RPMI7951 (cell line): ENCODE measurements at places on chromosomes 1 and 21.

GRCh38 chr1:1038694-1039093 lies 18.8 kb downstream of the AGRN start:
- no peak for DNase-seq

DNA sequence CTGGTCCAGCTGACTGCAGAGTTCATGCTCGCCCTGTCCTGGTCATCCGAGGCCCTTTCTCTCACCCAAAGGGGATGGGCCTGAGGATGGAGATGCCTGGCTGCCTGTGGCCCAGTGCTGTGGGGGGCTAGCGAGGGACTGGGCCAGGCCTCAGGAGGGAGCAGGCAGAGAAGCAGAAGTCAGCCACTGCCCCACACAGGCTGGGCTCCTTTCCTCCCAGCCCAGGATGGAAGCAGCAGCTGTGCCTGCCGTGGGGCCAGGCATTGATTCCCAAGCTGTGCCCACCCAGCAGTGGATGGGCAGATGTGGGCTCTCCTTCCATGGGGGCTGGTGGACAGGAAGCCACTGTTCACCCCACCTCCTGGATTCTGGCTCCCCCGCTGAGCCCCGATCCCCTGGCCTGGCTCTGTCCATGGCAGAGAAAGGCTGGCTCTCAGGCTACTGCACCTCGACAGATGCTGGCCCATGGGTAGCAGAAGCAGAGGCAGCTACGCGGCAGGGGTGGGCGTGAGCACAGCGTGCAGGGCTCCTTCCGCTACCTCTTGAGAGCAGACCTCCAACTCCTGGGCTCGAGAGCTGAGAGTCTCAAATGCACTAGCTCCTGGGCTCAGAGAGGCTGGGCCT lies 24.6 kb downstream of the RUNX3 start:
- no peak for DNase-seq

GRCh38 chr1:202976633-202977032 lies 9.6 kb upstream of the CYB5R1 start:
- DNase-seq, result no peak

DNA sequence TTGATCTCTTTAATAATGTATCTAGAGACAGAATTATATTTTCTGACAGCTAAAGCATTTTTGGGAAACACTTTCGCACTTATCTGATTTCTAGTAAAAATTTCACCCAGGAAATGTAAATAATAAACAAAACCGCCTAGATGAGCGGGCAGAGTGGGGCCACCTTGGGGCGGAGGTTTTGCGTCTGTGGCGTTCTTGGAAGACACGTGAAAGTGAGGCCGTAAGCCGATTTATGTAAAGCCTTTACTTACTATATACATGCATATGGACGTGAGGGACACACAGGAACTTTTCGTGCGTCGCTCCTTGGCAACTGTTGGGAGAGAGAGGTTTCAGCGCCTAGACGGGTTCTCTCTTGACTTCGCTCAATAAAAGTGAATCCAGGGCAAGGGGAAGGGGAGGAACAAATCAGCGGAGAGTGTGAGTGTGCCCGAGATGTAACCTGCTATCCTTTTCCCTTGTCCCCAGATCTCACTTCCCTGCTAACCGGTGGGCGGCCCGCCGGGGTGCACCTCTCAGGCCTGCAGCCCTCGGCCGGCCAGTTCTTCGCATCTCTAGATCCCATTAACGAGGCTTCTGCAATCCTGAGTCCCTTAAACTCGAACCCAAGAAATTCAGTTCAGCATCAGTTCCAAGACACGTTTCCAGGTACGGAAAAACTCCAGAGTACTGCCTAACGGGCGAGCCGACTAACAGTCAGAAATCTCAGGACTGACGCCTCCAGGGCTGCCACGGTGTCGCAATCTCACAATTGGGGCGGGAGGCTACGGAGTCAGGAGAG lies 1.7 kb downstream of the HLX start:
- DNase-seq, result no peak

GRCh38 chr1:56506951-56507491 lies 72.3 kb downstream of the PLPP3 start:
- no peak for DNase-seq

GRCh38 chr1:237556911-237557310 lies 333.8 kb downstream of the ZP4 start:
- DNase-seq, result no peak

DNA sequence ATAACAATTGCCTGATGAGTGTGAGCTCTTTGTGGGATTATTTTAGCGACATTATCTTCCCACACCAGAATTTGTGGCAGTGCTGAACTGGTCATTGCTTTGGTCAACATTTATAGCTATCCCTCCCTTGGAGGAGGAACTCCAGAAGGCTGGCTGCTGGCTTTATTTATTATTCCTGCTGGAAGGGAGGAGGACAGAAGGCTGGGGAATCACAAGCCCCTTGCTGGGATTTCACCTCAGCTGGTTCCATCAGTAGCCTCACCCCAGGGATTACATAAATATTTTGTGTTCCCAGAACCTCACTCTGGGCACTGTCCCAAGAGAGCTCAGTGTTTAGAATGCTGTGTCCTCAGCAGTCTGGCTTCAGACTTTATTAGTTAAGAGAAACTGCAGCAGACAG lies 102.8 kb upstream of the C1orf21 start:
- no peak for DNase-seq

DNA sequence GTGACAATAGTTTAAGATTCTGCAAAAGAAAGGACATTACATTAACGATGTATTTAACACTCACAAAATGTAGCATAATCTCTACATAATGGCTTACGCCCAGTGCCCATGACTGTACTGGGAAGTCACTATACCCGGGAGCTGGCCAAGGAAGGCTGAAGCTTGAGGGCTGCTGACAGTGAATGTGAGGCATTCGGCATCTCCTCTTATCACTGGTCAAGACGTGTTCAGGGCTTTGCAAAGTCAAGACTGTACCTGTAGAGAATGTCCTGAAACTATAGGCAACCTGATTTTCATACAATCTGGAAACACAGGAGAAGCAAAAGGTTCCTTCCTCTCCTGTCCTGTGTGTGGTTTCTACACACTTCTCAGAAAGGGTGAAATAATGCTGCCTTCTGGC lies 12.7 kb upstream of the IFNGR2 start:
- no peak for DNase-seq
